ENCODE measurements at places on chromosomes 7 and 10. TPM values are rescaled to one million over a fixed set of nuclear protein-coding genes. Genes with fewer than 3 reads are reported as not detected.

Gene SEMA3E
- total RNA-seq = not detected

Gene NUDT13
- 1.2 TPM for total RNA-seq

Gene CYP3A5
- not detected for total RNA-seq

Gene LDB1
- total RNA-seq = 33.0 TPM

Gene ADAM12
- 0.21 TPM for total RNA-seq

DNA sequence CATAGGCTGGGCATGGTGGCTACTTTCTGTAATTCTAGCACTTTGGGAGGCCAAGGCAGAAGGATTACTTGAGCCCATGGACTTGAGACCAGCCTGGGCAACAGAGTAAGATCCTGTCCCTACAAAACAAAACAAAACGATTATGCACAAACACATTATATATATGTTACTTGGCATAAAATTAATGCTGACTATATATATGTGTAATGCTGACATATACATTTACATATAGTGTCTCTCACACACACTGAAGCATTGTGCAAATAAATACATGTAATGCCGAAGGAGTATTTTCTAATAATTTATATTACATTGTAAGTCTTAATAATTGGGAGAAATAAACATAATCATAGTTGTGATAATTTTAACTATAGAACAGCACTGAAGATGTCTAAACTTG lies 621.8 kb upstream of the ZNF722 start:
- DNase-seq = no peak

DNA sequence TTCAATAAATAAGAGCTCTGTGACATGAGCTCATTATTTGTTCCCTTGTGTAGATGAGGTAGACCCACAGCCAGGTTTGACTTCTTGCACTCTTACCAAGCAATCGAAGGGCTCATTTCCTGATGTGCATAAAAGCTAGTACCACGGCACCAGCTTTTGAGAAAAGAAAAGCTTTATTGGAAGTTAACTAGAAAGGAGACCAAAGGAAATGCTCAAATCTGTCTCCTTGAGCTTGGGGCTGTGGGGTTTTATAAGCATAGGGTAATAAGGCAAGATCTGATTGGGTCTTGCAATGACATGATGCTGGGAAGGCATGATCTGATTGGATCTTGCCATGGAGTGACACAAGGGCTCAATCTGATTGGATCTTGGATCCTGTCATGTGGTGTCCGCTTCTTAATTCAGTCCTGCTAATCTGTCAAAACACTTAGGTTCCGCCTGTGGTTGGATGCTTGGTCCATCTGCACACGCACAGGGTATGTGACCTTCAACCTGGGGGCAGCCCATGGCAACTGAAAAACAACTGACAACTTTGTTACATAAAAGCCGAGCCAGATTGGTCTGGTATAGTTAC lies 47.8 kb upstream of the FRMD4A start:
- DNase-seq = no peak

- DNase-seq = no peak
Observed at GRCh38 chr10:105605918-105606317, 964.8 kb downstream of the SORCS3 start.

- no peak for DNase-seq
Observed at GRCh38 chr7:127873715-127874636, 157.3 kb downstream of the LRRC4 start.

- no peak for DNase-seq
Observed at GRCh38 chr10:86775056-86775869, 18.8 kb downstream of the BMPR1A start.

DNA sequence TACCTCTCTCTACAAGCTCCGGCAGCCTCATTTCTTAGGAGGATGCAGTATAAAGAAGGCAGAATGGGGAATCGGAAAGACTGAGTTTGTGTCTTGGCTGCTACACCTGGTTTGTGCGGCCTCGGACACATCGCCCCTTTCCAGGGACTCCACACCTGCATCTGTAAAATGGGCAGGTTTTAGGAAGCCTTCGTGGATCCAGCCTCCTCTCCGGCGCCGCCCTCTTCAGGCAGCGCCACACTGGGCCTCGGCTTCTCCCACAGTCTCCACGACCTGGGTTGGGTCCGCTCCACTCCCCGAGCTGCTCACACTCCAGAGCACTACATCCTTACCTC lies 341 bp downstream of the GOT1 start:
- no peak for DNase-seq

- DNase-seq = no peak
Observed at GRCh38 chr10:6928586-6928985, 348.5 kb upstream of the PRKCQ start.

DNA sequence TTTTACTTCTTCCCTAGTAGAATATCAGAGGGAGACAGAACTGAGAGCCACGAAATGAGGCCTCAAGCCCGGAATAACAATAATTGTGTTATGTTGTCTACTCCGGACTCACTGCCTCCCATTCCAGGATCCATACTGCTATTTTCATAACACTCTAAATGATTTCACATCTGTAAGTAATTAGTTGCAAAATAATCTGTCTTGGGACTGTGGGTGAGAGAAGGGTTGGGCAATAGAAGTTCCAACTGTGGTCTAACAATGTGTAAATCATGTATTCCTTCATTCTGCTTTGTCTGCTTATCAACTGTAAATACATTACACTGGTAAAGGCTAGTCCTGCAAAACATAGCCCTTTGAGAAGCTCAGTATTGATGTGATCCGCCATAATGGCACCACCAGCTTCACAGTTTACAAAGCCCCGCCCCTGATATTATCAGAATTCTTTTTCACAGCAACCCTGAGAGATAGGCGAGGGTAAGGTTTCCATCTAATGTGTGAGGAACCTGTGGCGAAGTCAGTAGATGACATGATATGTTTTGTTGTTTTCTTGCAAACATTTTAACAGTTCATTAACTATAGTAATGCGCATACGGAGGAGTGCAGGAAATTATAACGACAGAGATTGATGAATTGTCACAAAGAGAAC lies 265.7 kb upstream of the BMPER start:
- DNase-seq = no peak

GRCh38 chr10:12685261-12686058 lies 316.1 kb downstream of the CCDC3 start:
- no peak for DNase-seq
